Activated naive CD4-positive, alpha-beta T cell (primary cell): ENCODE measurements at places on chromosomes 16 and 17.

GRCh38 chr16:48852951-48853350 lies 243.0 kb upstream of the N4BP1 start:
- no peak for DNase-seq

DNA sequence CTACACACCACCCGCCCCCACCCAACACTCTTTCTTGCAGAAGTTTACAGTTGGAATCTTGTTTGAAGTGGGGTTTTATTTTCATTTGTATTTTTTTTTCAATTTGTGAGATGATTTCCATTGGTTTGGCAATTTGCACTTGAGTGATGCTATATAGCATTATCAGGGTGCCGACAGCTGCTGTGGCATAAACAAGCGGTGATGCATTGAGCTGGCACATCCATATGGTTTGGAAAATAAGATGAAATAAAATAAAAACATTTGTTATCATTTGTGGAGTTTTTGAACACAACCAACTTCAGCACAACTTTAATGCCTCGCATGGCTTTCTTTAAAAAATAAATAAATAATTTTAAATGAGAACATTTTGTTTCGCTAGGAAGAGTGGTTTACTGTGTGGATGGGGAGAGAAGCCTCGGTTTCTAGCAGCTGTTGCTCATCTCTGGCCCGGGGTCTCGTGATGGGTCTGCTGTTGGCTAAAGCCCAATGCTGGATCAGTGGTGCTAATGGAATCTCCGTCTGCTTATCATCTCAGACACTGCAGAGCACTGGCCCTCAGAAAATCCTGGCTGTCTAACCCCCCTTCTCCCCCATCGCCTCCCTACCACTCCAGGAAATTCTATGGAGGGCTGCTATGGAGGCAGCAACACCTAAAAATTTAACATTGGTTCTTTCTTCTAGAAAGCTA lies 192.3 kb upstream of the MAF start:
- DNase-seq: no peak

GRCh38 chr17:16980813-16981731 lies 9.2 kb upstream of the TNFRSF13B start:
- DNase-seq: no peak

DNA sequence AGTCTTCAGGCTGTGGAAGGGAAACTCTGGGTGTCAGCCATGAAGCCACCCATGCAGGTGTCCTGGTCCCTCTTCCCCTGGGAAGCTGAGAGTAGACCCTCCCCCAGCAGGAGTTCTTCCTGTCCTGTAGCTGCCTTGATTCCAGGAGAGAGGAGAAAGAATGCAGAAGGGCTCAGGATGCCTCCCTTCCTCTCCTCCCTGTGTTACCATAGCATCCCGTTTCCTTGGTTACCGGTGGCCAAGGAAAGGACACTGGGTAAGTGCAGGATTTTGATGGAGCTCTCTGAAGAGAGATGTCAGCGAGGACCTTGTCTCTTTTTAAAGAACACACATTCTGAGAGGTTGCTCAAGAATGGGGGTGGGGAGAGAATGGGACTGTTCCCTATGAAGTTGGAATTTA lies 304.1 kb upstream of the N4BP1 start:
- no peak for DNase-seq

GRCh38 chr17:50466371-50467113 lies 2.1 kb downstream of the CHAD start:
- no peak for DNase-seq

GRCh38 chr16:79810449-79811189 lies 210.1 kb upstream of the MAF start:
- DNase-seq: no peak

DNA sequence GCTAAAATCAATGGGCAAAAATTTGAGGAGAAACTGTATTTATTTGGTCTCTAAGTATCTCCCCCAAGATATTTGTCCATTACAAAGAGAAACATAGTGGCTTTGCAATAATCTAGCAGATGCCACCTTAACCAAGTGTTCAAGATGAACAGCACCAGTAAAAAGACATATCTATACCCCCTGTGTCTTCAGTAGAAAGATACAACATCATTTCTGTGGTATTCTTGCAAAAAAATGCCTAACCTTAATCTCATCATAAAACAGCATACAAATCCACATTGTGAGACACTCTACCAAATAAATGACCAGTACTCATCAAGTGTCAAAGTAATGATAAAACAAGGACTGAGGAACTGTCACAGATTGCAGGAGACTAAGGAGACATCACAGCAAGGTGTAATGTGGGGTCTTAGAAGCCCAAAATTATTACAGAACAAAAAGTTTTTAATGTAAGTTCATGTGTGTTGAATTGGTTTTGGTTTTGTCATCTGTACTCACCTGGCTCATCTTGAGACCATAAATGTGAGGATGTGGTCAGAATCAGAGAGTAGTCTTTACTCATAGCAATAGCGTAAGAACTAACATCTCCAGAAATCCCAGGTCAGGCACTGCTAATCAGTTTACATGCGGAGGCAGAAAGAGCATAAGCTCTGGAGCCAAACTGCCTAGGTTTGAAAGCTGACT lies 77.2 kb downstream of the AATF start:
- DNase-seq: no peak

DNA sequence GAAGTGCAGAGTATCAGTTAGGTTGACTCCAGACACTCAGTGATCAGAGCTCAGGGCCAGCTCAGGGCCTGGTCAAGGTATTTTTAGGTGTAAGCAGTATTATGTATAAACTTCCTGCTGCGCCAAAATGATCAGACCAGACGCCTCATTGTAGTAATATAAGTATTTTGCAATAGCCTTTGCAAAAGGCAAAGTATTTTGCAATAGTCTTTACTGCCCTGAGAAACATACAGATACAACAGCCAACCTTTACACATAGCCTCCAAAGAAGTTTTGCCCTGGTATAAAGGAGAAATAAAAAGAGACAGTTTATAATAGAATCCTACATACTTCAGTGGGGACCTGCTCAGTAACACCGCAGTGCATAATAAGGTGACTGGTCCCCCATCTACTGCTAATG lies 333.0 kb upstream of the EEF2KMT start:
- no peak for DNase-seq

GRCh38 chr17:77101521-77102410 lies 39.0 kb upstream of the SEC14L1 start:
- no peak for DNase-seq

- DNase-seq: no peak
Observed at GRCh38 chr16:75317101-75317522, 65.7 kb upstream of the BCAR1 start.

GRCh38 chr17:75753514-75754377 lies 11.2 kb downstream of the GALK1 start:
- DNase-seq: peak; percentile 52

DNA sequence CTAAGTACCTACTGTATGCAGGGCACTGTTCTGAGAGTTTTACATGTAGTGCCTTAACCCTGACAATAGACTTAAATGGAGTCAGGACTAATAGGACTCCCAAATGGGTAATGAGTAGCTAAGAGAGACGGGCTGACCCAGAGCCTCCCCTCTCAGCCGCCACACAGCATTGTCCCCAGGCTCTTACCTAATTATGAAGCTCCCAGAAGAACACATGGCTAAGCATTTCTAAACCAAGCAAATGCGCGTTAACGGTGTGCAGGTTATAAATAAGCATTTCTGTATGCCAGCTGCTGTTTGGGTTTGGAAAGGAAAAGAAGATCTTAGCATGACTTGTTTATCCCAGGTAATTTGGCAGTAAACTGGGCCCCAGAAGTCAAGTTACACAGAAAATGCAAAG lies 14.3 kb downstream of the KATNIP start:
- no peak for DNase-seq

DNA sequence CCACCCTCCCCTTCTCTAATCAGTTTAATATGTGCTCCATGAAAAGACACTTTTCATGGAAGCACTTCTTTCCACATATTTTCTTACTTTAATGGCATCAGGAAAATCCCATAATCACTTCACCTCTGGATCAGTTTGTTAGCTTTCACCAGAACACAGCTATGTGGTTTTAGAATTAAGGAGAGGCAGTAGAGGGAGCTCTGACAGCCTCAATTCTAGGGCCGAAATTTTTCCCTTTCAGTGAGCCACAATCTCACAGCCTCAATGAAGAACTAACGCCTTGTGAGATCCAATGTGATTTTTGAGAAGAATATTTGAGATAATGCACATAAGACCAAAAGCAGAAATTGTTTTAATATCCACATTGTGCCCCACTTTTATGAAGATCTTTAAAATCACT lies 1494.0 kb upstream of the CDH8 start:
- DNase-seq: no peak

DNA sequence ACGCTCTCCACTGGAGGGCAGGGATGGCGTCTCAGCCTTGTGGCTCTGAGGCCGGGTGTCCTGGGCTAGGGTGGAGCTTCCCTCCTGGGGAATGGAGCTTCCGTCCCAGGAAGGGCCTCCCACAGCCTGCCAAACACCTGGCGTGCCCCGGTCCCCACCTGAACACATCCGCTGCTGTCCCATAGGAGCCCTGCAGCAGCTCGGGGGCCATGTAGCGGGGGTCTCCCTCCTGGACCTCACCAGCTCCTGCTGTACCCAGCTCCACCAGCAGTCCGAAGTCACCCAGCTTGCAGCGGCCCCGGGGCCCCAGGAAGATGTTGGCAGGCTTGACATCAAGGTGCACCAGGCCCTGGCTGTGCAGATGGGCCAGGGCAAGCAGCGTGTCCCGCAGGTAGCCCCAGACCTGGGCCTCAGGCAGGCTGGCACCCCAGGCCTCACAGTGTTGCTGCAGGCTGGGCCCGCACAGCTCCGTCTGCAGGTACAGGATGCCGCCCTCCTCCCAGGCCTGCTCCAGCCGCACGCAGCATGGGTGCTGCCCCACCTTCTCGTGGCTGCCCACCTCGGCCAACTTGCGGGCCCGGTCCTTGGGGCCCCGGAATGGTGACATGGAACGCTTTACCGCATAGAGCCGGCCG lies 5.0 kb downstream of the PKMYT1 start:
- no peak for DNase-seq

DNA sequence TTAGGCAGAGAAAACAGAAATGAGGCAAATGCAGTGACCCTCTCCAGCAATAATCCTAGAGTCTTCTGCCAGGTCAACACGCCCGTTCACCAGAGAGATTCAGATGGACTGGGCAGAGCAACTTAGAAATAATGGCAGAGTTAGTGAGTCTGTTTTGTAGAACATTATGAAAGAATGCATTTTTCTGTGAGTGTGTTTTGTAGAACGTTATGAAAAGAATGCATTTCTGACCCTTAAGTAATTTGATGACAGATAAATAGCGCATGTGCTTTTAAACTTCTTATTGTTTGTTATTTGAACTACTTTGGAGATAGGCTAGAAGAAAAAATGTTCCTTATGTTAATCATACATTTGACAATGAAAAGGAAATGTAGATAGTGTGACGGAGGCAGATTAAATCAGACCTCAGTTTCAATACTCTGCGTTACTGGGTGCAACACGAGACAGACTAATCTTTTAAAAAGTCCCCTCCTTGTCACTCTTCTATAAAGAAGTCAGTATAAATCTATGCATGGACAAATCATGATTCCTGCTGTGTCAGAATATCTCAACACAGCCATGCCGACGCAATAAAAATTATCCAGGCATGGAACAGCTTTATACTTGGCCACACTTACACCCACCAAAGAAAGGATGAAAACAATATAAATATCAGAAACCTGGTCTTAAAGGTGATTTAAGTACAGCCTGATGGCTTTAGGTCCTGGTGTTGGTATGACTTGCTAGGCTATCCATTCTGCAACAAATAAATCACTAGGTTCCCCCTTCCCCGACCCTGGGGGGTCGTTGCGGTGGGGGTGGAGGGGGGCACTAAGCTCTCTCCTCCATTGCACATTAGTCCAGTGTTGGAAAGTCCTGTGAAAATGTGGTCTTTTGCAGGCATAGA lies 47.8 kb downstream of the MARCHF10 start:
- DNase-seq: no peak

DNA sequence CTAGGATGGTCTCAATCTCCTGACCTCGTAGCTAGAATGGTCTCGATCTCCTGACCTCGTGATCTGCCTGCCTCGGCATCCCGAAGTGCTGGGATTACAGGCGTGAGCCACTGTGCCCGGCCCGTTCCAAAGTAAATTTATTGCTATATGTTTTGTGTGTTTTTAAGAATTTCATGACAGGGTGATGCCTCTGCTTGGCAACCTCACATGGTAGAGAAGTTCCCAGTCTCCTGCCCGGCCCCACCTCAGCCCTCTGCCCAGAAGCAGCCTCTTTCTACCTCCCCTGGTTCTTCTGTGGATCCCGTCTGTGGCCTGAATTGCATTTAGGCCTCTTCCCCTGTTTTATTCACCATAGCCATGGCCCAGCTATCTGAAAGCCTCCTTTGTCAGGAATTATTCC lies 55.0 kb downstream of the B9D1 start:
- DNase-seq: no peak

- no peak for DNase-seq
Observed at GRCh38 chr16:17258848-17259713, 211.7 kb downstream of the XYLT1 start.

- no peak for DNase-seq
Observed at GRCh38 chr17:76631821-76632565, 11.6 kb downstream of the ST6GALNAC1 start.

DNA sequence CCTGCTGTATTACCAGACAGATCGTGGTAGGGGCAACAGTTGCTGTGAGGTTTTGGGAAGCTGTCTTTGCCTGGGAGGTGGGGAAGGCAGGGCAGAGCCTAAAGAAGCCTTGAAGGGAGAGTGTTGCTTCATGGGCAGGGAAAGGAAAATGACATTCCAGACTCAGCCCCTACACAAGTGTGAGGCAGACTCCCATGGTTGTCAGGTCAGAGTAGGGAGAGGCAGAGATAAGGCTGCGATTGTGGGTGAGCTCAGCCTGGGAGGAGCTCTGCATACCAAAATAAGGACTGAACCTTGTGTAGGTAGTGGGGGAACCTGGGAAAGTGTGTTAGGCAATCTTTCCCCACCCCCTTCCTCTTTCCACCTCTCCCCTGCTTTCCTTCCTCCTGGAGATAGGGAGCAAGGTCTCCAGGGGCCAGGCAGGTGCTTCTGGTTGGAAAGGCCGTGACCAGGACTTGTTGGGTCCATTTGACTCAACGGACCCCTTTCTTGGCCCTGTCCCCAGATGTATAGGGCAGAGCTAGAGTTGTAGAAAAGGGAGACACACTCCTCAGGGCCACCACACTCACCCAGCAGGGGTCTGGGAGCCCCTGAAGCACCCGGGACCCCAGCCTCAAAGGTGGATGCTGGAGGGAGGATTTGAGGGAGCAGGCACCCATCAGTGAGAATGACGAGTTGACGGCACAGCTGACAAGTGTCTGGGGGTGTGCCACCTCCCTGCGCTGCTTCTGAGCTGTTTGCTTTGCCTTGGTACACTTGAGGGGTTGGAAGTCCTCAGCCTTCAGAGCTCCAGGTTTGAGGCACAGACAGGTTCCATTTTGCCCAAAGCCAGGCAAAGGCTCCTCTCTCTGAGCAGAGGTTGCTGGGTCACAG lies 18.5 kb upstream of the TOB1 start:
- DNase-seq: no peak

GRCh38 chr17:7383371-7383741 lies 2.5 kb downstream of the TNK1 start:
- DNase-seq: no peak
